ENCODE measurements at places on chromosomes 4 and X.

DNA sequence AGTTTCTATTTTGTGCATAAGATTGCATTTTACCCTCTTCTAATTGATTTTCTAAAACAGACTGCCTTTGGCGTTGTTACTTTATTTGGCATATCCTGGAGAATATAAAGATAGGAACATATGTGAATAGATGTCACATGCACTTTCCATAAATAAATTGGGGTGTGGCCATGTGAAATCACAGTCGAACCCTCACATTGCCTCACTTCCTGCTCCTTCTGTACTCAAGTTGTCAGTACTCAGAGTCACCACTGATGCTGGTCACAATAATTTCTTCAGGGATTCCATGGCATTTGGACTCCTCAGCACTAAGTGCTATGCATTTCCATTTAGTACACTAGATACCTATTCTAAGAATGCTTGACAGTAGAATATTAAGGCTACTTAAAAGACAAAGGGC, 1.4 kb upstream of the EMCN start:
- DNase-seq: no peak

GRCh38 chr4:28776004-28776403, 1915.4 kb downstream of the STIM2 start:
- DNase-seq: no peak

DNA sequence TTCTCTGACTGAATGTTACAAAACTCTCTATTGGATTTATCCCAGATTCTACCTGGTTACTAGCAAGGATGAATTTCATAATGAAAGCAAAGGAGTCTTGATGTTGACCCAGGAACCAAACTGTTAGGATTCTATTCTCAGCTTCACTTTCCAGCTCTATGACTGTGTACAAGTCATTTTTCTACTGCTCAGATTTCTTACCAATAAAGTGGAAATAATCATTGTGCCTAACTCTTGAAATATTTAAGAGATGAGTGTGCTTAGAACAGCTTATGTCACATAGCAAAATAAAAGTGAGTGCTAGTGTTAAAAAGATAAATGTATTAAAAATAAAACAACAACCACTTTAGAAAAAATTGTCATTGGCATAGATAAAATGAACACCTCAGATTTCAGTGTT, 45.6 kb downstream of the EPHA5 start:
- no peak for DNase-seq

- no peak for DNase-seq
Observed at GRCh38 chr4:59122626-59123025, 2012.4 kb upstream of the IGFBP7 start.

GRCh38 chrX:68433155-68433980, at the start of gene OPHN1:
Gene OPHN1, minus strand, starts transcription at chrX:68433495. Its CDS starts 475 bp downstream, at chrX:68433020.
- DNase-seq: no peak

DNA sequence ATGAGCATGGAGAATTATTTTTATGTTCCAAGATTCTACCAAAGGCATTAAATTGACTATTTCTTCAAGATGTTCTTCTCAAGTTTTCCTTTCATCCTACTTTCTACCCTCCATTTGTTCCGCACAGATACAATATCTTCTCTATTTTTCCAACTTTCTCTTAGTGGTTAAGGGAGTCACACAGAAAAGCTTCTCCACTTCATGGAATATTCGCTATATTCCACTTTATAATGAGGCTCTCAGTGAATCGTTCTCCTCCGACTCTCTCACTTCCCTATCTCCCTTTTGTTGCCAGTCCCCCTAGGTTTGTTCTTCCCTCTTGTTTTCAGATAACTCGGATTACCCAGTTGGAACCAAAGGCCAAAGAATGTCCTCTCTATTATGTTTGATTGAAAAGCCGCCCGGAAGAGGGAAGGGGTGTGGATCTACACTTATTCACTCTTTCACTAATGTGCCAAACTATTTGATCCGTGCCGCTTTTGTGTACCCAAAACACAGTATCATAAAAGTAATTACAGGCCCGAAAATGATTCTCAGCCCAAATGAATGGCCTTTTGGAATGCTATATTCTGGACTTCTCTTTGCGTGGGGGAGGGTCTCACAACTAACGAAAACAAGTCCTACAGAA, 1.2 kb downstream of the SH3D19 start:
- no peak for DNase-seq

DNA sequence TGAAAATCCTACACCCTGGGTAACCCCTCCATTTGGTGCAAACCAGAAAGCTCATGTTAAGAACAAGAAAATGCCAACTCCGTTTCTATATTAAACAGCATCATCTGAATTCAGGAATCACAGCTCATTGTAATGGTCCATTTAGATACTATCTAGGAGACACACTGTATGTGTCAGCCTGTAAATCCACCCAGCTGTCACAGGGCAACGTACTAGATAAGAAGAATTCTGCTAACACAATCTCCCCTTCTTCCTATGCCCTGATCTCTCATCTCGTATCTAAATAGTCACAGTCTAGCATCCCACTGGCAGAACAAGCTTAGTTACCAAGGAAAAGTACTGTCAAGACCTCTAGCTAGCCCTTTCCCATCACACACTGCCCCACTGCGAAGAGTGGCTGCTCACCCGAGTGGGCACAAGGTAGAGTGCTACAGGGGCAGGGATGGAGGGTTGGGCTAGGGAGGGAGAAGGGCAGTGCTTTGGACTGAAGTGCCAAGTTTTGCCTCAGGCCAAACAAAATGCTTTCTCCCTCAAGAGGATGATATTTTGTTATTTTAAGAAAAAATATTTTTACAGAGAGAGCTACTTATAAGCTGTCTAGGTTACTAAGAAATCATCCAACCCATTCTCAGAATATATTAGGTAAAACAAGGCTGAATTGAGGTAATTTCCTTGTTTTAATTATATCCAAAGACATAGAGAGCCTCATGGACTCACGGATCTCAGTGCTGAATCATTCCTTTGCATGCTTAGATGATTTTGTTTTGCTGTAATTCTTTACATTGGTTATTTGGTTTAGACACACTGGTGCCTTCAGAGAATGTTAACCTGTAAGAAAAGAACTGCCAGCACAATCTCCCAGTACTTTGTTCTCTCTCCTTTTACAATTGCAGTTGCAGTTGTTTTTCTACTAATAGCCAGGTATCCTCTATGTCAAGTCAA, 196.6 kb downstream of the PRDM5 start:
- DNase-seq: no peak
